ENCODE measurements at places on chromosomes 1 and 21. TPM values are rescaled to one million over a fixed set of nuclear protein-coding genes. Genes with fewer than 3 reads are reported as not detected.
A peak's percentile ranks its signal among the peaks of the same experiment; 100 is the strongest.

DNA sequence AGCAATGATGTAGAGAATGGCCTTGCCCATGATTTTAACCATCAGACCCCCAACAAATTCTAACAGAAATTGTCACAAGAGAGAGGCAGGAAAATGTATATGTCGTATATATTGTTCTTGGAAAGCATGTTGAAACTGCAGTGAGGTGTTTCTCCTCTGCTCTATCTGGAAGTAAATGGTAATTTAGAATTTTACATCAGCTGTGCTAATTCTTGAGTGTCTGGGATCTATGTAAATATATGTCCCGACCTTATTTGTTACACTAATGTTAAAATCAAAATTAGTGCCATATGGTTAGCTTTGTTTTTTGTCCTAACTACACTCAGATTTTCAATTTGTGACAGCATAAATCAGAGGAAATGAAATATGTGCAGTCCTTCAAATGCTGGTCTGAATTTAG is 20.5 kb downstream of the ZBTB21 start:
- DNase-seq: no peak

- no peak for DNase-seq
Observed at GRCh38 chr1:22917989-22918388, 54.7 kb downstream of the LACTBL1 start.

DNA sequence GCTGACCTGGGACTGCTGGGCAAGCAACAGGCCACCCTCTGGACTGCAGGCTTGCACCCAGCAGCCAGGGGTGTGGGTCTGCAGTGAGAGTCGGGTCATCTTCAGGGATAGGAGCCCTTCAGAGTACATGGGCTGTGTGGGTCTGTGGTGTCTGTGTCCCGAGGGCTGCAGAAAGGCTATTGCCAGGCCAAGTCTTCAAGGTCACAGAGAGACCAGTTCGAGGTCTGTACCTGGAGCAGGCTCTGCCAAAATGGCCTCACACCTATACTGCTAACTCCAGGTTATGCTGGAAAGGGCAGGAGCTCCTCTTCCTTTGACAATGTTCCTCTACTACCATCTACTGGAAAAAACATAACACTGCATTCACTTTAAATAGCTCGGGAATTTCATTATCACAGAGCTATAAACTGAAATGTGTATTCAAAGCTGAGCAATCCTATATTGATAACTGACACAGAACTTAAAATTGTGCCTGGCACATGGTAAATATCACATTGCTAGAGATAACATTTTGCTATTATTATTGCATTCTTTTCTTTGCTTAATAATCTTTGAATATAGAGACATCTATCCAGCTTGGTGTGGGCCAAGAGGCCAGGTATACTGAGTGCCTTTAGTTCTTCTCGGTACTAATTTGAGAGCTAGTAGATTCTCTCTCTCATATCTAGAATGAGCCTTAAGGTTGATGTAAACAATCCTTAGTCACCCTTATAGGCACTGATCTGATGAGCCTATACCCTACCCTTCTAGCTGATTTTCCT is 6.9 kb upstream of the DNAH14 start:
- DNase-seq: no peak

GRCh38 chr1:189524501-189524900 is 953.2 kb downstream of the BRINP3 start:
- DNase-seq: no peak

DNA sequence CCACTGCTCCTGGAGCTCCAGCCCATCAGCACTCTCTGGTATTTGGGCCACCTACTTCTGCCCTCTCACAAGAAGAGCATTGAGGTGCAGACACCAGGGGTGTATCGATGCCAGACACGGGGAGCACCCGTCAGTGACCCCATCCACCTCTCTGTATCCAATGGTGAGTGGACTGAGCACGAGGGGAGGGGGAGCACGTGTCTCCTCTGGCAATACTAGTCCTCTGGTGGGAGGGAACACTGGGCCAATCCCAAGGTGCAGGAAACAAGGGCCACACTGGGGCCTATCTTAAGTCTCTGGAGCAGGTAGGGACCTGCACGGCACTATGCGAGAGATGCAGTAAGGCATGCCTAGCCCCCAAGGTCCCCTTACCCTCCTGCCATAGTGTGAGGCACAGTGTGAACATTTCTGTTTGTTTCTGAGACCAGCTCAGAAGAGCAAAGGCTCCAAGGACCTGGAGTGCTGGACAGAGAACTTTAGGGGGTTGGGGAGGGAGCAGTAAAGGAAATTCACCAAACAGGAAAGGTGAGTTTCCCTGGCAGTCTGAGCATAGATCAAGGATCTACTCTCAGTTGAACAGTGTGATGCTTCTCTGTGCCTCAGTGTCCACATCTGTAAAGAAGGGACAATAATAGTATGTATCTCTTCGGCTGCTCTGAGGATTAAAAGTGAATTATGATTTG is 2.3 kb downstream of the FCRLB start:
- DNase-seq: no peak

- DNase-seq: no peak
Observed at GRCh38 chr1:150772326-150772725, 6.7 kb upstream of the CTSS start.

DNA sequence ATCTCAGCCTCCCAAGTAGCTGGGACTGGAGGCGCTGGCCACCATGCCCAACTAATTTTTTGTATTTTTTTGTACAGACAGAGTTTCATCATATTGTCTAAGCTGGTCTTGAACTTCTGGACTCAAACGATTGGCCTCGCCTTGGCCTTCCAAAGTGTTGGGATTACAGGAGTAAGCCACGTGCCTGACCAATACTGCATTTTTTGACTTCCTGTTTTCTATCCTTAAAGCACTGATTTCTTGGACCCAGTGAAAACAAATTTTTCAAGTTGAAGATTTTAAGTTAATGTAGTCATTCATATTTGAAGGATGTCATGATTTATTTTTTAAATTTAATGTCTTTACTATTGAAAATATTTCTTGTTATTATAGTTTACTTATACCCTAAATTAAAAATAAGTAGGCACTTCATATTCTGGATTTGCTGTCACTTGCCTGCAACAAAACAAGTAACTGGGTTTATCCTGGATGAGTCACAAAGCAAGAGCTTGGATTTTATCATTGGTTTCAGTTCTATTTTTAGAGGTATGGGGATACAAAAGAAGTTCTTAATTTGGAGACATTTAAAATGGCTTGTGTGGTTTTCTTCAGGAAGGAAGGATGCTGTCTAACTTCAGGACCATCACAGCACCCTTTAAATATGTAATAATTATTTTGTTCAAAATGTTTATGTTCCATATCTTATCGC is 2.2 kb upstream of the VPS45 start:
- DNase-seq: no peak

- no peak for DNase-seq
Observed at GRCh38 chr1:79819140-79819539, 812.6 kb upstream of the ADGRL4 start.

GRCh38 chr1:102852613-102853012 is 255.7 kb downstream of the COL11A1 start:
- no peak for DNase-seq

DNA sequence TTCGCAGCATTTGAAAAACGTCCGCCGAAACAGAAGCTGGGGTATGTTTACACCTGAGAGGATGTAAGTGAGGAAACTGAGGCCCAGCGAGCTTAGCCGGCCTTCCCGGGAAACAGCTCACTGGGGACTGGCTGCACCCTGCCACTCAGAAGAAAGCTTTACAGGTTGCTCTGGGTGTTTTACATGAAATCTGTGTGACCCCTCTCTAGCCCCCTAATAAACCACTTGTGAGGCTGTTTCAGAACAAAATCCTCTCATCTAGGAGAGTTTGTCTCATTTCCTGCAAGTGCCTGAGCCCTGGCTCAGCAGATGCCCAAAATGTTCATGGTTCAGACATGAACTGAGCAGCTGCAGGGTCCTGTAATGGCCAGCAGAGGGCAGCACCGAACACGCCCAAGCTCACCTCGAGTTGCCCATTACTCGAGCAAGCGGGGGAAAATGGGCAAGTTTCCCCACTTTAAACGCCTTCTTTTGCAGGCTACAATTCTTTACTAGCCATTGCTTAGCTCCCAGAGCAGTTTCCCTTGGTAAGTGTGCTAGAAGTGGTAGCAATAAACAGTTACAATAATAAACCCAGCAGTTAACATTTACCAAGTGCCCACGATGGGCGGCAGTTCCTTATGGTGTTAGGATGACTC is 76.4 kb downstream of the FHAD1 start:
- peak; percentile 69 for DNase-seq

KCNN3 gene
- not detected for total RNA-seq

ZMYND12 gene
- total RNA-seq: 0.07 TPM

KRTAP12-2 gene
- total RNA-seq: not detected
